ENCODE measurements at places on chromosomes 1 and 21. TPM values are rescaled to one million over a fixed set of nuclear protein-coding genes. Genes with fewer than 3 reads are reported as not detected.

NBPF15 gene
- total RNA-seq: 24.3 TPM

CAMK2N1 gene
- total RNA-seq: 35.8 TPM

VAMP3 gene
- total RNA-seq: 136 TPM

RNU1-2 gene
- under 0.01 TPM for total RNA-seq

IFI44L gene
- 10.8 TPM for total RNA-seq

ZNF692 gene
- 9.4 TPM for total RNA-seq

PAQR6 gene
- total RNA-seq: not detected

UBXN10 gene
- 2.8 TPM for total RNA-seq

TMCC2 gene
- total RNA-seq: 4.7 TPM

RRAGC gene
- total RNA-seq: 15.3 TPM

CD101 gene
- total RNA-seq: 0.35 TPM

RNU5D-1 gene
- total RNA-seq: not detected

LRRC8B gene
- 4.4 TPM for total RNA-seq

HSPB7 gene
- 0.35 TPM for total RNA-seq

ITGB2 gene
- 8.8 TPM for total RNA-seq

SPRR2D gene
- total RNA-seq: not detected

Data from renal cortical epithelial cell (primary cell).